Iris pigment epithelial cell (primary cell): ENCODE measurements at places on chromosomes 5 and 9.

DNA sequence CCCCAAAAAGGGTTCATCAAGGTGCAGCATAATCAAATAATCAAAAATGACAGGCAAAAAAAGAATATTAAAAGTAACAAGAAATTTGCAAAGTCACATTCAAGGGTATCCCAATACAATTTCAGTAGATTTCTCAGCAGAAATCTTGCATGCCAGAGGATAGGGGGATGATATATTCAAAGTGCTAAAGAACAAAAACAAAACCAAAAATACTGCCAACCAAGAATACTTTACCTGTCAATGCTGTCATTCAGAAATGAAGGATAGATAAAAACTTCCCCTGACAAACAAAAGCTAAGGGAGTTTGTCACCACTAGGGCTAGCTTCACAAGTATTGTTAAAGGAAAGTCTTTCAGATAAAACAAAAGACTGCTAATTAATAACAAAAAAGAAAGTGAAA is 68.7 kb upstream of the EDIL3 start:
- no peak for DNase-seq

DNA sequence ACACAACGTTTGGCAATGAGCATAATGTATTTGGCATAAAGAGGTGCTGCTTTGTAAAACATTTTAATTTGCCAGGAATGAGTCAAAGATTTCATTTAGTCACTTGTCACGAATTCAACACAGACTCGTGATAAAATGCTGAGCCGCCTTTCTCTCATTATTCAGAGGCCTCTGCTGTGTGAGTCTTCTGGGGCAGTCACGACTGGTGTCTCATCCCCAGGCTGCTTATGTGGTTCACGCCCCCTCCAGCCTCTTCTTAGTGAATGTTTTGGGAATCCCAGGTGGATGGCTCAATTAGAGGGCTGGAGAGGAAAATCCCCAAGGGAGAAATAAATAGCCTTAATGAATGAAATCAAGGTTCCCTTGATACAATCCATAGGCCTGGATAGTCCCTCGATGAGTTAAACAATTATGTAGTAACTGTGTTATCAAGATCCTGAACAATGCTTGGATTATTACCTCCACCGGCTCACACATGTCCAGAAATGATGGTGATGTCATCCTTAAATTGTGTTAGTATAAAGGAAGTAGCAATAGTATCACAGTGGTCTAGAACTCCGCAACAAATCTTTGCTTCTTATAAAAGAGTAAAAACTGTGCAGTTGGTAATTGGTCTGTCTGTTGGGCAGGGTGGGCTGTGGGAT is 192.1 kb upstream of the ADAMTS16 start:
- DNase-seq: no peak

DNA sequence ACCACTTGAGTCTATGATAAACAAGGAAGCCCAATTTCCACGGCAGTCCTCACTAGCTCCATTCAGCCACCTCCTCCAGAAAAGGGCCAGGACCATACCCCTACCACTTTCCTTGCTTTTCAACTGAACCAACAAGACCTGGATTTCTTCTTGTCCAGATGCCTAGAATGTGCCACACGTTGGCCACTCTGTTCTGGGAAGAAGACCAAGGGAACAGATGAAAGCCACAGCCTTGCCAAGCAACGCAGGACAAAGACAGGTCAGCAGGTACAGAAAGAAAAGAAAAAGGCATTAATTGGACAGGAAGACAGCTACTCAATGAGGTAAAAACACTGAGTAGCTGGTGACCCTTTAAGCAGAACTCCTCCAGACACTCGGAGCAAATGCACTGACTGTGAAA is 2.2 kb downstream of the CCNJL start:
- DNase-seq: no peak

DNA sequence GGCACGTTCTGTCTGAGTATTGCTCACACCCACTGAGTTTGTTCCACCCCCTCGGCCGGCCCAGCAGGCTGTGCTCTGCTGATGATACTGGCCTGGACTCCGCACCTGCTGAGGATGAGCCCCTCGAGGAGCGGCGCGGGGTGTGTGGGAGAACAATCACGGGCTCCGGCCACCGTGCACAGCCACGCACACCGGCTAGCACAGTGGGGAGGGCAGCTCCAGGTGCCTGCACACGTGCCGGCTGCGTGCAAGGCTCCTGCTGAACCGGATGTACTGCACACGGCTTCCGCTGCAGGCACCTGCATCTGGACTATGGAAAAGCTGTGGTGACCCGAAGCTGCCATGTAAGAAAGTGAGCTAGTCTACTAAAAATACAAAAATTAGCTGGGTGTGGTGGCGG is 485.2 kb upstream of the CDH9 start:
- no peak for DNase-seq

- DNase-seq: no peak
Measured at GRCh38 chr9:111628411-111628810, 2.7 kb upstream of the DNAJC25 start.

DNA sequence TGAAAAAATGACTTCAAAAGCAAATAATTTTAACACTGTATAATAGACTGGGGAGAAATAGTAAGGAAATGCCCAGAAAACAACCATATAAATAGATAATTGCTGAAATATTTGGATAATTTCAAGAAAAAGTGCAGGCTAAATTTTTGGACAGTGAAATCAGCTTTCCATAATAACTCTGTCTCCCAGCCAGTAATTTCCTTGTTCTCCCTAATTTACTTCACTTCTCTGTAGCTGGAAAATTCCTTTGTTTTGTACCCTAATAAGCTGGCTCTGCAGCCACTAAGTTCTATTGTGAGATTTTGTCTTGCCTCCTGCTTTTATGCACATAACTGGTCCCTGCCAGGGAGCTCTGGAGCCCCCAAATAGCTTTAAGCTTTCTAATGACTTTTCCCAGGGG is 27.7 kb downstream of the PRDM6 start:
- no peak for DNase-seq

- peak; percentile 82 for DNase-seq
Measured at GRCh38 chr9:70081120-70081495, 37.5 kb downstream of the MAMDC2 start.

- DNase-seq: peak; percentile 65
Measured at GRCh38 chr5:317086-317811, 4.3 kb upstream of the AHRR start.

DNA sequence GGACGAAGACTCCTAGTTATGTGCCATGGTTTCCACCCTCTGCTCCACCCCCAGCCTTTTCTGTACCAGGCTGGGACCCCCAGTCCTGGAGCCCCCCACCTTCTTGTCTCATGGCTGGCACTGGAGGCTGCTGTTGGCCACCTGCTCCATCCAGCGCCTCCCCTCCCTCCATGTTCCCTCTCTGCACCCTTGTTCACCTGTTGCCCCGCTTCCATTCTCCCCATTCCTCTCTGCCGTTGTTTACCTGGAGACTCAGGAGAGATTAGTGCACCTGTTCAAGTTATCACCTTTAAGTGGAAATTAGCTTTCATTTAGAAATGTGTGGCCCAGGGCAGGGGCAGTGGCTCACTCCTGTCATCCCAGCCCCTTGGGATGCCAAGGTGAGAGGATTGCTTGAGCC is 7.2 kb downstream of the NTMT1 start:
- no peak for DNase-seq

DNA sequence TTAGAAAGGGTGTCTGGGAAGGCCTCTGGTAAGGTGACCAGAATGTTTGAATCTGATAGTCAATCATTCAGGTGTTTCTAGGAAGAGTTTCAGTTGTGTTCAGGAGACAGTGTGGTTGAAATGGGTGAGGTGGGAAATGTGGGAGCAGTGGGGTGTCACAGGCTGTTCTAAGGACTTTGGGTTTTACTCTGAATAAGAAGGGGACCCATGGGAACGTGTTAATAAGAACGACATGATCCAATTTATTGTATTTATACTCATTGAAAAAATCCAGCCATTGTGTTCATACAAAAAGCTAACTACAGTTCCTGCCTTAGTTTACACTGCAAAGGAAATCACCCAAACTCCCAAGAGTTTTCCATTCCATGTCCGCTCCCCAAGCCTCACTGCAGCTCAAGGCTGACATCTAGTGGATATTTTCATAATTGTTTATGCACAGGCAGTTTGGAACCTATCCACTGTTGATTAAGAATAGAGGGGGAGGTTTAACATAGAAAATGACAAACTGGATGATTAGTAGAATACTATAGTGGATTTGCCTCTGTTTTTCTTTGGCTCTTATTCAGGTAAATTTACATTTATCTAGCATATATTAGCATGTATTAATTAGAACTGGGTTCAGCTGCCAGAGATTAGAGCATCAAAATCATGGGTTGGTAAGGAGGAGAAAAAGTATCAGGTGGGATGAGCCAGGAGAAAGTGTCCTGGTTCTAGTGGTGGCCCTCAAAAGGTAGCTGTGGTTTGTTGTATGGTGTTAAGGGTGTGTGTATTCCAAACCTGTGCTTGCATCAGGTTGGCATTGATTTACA is 17.7 kb downstream of the CAVIN4 start:
- peak; percentile 57 for DNase-seq

DNA sequence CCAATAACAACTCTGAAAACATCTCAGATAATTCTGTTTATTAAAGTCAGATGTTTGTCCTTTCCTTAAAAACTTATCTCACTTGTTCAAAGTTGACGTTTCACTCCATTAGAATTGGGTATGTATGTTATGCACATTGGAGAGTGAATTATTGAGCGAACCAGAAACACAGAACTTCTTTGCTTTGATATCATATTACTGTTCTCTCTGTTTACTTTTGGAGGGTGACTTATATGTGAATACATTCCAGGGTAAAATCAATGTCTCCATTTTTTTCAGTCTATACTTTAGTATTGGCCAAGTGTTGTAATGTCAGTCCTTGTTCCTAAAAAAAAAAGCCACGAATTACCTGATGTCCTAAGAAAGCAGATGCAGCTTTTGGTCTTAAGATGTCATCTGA is 307.4 kb downstream of the CSNK1G3 start:
- DNase-seq: peak; percentile 49

DNA sequence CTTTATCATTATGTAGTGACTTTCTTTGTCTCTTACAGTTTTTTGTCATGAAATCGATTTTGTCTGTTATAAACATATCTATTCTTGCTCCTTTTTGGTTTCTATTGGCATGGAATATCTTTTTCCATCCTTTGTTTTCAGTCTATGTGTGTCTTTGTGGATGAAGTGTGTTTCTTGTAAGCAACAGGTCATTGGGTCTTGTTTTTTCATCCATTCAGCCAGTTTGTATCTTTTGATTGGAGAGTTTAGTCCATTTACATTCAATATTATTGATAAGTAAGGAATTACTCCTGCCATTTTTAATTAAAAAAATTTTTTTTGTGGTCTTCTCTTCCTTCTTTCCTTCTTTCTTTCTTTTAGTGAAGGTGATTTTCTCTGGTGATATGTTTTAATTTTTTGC is 194.1 kb downstream of the GDNF start:
- no peak for DNase-seq

DNA sequence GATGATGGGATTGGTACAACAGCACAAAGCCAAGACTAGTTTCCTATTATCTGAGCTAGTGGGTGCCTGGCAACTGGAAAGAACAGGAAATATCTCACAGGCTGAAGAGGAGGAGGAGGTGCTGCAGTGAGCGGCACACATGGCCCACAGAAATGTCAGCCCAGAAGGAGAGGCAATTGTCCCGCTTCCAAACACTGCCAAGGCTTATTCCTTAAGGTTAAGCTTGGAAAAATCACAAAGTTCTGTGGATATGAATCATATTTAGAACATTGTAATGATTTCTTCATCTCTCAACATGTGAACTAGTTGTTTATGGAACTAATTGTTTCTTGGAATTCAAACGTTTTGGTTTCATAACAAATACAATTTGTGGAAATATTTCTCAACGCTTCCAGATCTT is 1019.5 kb upstream of the SEMA6A start:
- no peak for DNase-seq

- DNase-seq: no peak
Measured at GRCh38 chr5:141672841-141673813, 8.9 kb downstream of the ARAP3 start.

DNA sequence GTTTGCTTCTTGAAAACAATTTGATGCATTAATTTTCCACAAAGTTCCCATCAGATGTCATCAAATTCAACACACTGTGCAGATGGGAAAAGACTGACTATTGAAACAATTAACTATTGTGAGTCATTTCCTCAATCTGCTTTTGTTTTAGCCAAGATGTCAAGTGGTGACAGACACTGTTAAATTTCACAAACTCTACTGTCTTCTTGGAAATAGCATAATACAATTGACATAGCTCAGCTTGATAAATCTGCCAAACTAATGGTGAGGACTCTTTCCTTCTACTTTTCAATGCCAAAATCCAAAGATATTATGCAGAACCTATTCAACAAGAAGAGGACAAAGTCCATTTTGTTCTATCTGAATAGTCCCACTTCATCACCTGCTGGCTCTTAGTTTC is 242.3 kb downstream of the CAAP1 start:
- no peak for DNase-seq

GRCh38 chr9:120985819-120986222 is 59.2 kb upstream of the TRAF1 start:
- DNase-seq: peak; percentile 67

DNA sequence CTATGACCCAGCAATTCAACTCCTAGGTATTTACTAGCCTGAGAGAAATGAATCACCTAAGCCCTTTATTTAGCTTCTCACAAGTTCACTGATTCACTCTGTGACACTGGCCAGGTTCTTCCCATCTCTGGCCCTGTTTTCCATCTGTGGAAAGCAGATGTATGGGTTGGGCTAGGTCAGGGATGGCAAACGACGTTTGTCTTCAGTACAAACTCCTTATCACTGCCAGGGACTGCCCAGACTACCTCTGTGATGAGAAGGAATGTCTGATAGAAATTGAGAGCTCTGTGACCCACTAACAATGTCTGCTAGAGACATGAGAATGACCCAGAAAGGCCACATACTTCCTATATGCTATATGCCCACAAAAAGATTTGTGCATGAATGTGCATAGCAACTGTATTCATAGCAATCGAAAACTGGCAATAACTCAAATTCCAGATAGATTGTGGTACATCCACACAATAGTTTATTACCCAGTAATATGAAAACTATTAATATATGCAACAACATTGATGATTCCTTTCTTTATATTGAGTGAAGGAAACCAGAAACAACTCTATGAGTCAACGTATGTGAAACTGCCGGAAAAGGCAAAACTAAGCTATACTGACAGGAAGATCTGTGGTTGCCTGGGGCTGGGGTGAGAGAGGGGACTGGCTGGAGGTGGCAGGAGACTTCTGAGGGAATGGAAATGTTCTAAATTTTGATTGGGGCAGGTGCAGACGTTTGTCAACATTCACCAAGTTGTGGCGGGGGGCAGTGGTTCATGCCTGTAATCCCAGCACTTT is 32.0 kb upstream of the ADAM19 start:
- peak; percentile 92 for DNase-seq

GRCh38 chr9:33439731-33440130 is 7.7 kb downstream of the AQP3 start:
- DNase-seq: no peak

DNA sequence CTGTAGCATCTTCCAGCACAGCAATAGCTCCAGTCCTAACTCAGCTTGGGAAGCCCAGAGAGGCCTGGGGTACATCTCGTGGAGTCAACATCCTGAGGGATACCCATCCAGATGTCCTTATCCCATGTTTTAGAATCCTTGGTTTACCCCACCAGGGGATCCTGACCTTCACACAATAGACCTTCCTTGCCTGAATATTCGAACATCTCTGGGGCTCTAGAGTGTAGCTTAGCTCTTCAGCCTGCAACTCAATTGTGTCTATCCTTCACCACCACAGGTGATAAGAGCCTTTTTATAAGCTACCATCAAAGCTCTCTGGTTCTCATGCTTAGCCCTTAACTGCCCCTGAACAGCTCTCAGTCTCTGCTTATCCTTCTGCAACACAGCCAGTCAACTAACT is 7.5 kb upstream of the RALGPS1 start:
- DNase-seq: no peak

GRCh38 chr9:114742947-114743346 is 61.0 kb upstream of the TEX48 start:
- DNase-seq: peak; percentile 38

GRCh38 chr9:76004526-76004925 is 114.1 kb downstream of the PCSK5 start:
- no peak for DNase-seq
